ENCODE measurements at places on chromosomes 2 and 18. TPM values are rescaled to one million over a fixed set of nuclear protein-coding genes. Genes with fewer than 3 reads are reported as not detected.

DNA sequence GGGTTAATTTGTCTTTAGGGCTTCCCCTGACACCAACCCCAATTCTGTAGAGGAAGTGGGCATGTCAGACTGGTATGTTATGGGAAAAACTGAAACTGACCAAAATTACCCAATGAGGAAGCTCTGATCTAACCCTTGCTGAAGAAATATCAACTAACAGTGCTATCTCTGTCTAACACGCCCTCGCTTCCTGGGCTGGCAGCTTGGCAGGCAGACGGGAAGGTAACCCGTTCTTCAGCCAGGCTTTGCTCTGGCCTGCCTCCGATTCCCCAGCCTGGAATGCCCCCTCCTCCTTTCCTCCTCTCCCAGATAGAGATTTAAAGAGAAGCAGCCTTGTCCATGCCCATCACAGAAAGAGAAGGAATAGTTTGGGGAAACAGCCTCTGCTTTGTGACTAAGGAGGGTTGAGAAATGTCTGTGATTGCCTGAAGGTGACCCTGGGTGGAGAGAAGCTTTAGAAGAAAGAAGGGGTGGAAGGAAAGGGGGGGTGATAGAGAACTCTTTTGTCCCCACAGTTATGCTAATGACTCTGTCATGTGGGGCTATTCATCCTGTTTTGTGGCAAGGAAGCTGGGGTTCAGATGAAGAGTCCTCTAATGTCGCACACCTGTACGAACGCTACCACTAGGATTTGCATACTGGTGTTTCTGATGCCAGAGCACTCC, 15.4 kb downstream of the HK2 start:
- H3K36me3 ChIP-seq = no peaks in the 10 kb centered on the region
- H3K4me1 ChIP-seq = peaks cover 22% of the 10 kb centered on the region
- H3K4me3 ChIP-seq = peak overlapping the region; percentile 69

DNA sequence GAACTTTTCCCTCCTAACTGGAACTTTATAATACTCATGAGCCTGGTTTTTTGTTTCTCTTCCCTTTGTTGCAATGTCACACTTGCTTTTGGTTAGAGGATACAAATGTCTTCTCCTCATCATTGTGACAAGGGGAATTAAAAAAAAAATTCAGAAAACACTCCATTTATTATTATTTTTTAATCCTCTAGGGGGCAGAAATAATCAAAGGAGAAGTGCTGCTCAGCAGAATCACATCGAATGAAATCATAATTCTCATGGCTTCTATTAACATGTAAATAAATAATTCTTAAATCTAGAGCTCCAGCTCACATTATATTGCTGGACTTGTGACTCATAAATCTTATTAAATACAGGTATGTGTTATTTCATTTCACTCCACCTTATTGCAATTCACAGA, 273.8 kb downstream of the TRIB2 start:
- H3K36me3 ChIP-seq = no peaks in the 10 kb centered on the region
- H3K27me3 ChIP-seq = no peaks in the 10 kb centered on the region
- H3K4me3 ChIP-seq = no peak overlapping the region
- H3K27ac ChIP-seq = no peak overlapping the region
- no peak for DNase-seq

- no peaks in the 10 kb centered on the region for H3K36me3 ChIP-seq
- peaks cover 24% of the 10 kb centered on the region for H3K4me1 ChIP-seq
Observed at GRCh38 chr18:70301667-70302066, 12.8 kb downstream of the SOCS6 start.

- H3K4me1 ChIP-seq = no peaks in the 10 kb centered on the region
- no peak overlapping the region for H3K4me3 ChIP-seq
- no peak for DNase-seq
- no peak overlapping the region for H3K27ac ChIP-seq
- H3K27me3 ChIP-seq = peaks cover 2% of the 10 kb centered on the region
- H3K36me3 ChIP-seq = no peaks in the 10 kb centered on the region
Observed at GRCh38 chr2:65901756-65902155, 469.4 kb upstream of the SPRED2 start.

DNA sequence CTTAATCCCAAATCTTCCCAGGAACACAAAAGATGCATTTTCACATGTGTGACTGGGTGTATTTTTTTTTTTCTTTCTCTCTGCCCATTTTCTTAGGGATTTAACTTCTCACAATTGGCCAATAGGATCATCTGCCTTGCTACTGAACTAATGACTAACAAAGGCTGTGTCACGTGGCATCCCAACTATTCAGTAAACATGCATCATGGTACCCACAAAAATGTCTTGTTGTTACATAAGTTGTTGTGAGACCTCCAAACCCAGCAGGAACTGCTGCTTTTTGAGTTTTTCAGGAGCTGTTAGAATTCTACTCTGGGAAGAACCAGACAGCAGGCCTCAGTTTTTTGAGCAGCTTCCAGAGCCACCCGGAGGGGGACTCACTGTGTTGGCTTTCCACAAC, 31.9 kb downstream of the GAD1 start:
- H3K27ac ChIP-seq = no peak overlapping the region
- H3K36me3 ChIP-seq = no peaks in the 10 kb centered on the region
- no peak overlapping the region for H3K4me3 ChIP-seq
- DNase-seq = no peak

DNA sequence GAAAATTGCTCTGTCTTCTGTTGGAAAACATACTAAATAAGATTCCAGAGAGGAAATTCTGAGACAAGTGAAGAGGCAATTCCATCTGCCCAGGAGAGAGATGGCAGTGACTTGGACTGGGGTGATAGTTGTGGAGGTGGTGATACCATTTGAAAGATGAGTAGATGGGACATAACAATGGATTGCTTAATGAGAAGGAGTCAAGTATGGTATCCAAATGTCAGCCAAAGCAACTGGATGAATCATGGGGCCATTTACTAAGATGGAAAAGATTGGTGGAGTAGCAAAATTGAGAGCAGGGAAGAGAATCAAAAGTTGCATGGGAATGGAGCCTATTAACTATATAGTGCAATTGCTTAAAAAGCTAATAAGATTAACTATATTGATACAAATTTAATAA, 222.1 kb downstream of the ETAA1 start:
- DNase-seq = no peak
- H3K27me3 ChIP-seq = no peaks in the 10 kb centered on the region
- H3K36me3 ChIP-seq = peaks cover 2% of the 10 kb centered on the region
- no peak overlapping the region for H3K4me3 ChIP-seq
- no peak overlapping the region for H3K27ac ChIP-seq
- peaks cover 8% of the 10 kb centered on the region for H3K4me1 ChIP-seq

DNA sequence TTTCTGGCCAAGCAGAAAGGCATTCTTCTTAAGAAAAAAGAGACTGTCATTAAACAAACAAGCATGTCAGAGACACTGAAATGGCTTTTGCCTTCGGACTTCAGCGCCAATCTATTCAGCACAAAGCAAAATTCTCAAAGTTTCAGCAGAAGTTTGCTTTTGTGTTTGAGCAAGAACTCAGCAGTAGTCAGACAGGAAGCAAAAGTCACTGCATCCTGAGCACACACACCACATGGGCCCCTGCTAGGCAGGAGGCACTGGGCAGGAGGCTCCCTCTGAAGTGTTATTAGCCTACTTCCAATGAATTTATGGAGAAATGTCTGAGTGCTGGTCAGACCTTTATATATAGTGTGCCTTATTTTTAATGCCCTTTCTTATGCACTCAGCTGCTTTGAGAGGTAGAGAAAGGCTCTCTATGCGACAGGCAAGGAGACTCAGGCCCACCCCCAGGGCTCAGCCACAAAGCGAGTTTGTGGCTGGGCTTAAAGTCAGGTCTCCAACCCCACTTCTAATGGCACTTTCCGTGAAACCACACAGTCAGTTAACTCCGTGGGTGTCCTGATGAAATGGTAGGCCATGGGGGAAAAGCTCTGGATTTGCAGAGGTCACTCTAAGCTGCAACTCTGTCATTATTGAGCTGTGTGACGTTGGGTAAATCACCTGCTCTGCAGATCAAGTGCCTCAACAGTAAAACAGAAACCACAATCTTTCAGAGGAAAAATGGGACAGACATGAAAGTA, 161.0 kb upstream of the TMEM200C start:
- H3K4me1 ChIP-seq = peaks cover 14% of the 10 kb centered on the region
- H3K36me3 ChIP-seq = no peaks in the 10 kb centered on the region
- no peak overlapping the region for H3K4me3 ChIP-seq
- peak overlapping the region; percentile 32 for H3K27ac ChIP-seq

GRCh38 chr2:240906911-240907590, 915 bp downstream of the CROCC2 start:
- no peaks in the 10 kb centered on the region for H3K27me3 ChIP-seq
- no peak overlapping the region for H3K27ac ChIP-seq
- H3K36me3 ChIP-seq = no peaks in the 10 kb centered on the region

DNA sequence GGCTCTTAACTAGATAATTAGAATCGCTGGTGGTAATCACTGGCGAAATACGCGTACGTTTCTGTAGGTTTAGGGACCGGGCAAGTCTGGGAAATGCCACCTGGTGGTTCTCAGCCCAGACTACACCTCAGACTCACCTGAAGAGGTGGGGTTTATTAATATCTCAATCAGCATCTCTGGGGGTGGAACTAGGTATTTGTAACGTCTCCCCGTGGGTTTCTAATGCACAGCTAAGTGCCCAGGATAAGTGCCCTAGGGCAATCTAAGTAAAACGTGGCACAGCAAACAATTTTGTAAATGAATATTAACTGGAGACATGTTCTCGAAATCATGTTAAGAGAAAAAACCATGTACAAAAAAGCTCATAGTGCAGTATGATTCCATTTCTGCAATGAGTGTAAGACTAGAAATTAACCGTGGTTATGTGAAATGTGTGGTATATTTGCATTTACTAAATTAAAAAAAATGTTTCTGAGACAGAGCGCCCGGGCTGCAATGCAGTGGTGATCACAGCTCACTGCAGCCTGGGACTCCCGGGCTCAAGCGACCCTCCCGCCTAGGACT, 760 bp upstream of the CNOT11 start:
- peak overlapping the region; percentile 94 for H3K4me3 ChIP-seq
- peak overlapping the region; percentile 90 for H3K27ac ChIP-seq
- no peaks in the 10 kb centered on the region for H3K36me3 ChIP-seq
- no peak for DNase-seq
- H3K27me3 ChIP-seq = peaks cover 12% of the 10 kb centered on the region

DNA sequence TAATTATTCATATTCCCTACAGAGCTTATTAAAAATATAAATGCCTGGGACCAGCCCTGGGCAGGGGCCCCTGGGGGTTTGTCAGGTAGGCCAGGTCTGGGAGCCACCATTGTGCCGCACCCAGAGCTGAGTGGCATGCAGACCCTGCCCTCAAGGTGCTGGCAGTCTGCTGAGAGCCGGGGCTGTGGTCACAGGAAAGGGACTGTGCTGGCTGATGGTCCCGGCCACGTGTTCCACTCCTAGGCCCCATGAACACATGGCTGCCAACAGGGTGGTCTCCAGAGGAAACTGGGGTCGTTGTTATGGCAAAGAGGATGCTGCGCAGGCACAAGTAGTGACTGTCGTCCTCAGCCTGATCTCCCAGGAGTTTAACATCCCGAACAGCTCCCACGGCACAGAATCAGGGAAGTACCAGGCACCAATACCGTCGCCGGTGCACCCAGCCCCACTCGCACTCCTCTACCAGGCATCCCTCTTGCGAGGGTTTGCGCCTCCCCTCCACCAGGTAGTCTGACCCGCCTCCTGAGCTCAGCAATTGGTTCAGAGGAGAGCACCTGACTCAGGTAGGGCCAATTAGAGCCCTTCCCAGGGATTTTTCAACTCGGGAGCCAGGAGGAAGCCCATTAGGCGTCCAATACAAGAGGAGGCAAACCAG, 39.2 kb upstream of the BIN1 start:
- H3K27ac ChIP-seq = no peak overlapping the region
- no peak overlapping the region for H3K4me3 ChIP-seq
- H3K4me1 ChIP-seq = no peaks in the 10 kb centered on the region
- no peaks in the 10 kb centered on the region for H3K36me3 ChIP-seq

- DNase-seq = no peak
- H3K27me3 ChIP-seq = peaks cover 5% of the 10 kb centered on the region
- no peak overlapping the region for H3K4me3 ChIP-seq
- H3K27ac ChIP-seq = no peak overlapping the region
- no peaks in the 10 kb centered on the region for H3K4me1 ChIP-seq
Observed at GRCh38 chr2:100012561-100012960, 129.8 kb downstream of the AFF3 start.

GRCh38 chr2:202044777-202045176, 11.1 kb downstream of the FZD7 start:
- no peaks in the 10 kb centered on the region for H3K4me1 ChIP-seq
- DNase-seq = no peak
- H3K4me3 ChIP-seq = no peak overlapping the region
- H3K27me3 ChIP-seq = peaks cover 13% of the 10 kb centered on the region

GRCh38 chr18:55300421-55300935, 287.5 kb downstream of the TCF4 start:
- H3K27ac ChIP-seq = no peak overlapping the region
- H3K27me3 ChIP-seq = peaks cover 2% of the 10 kb centered on the region
- H3K4me1 ChIP-seq = peaks cover 28% of the 10 kb centered on the region
- no peak overlapping the region for H3K4me3 ChIP-seq

- DNase-seq = no peak
- H3K27me3 ChIP-seq = peaks cover 7% of the 10 kb centered on the region
- no peak overlapping the region for H3K4me3 ChIP-seq
- H3K36me3 ChIP-seq = peaks cover 3% of the 10 kb centered on the region
- no peak overlapping the region for H3K27ac ChIP-seq
Observed at GRCh38 chr2:44778671-44779476, 162.6 kb upstream of the SIX3 start.

GRCh38 chr2:26001743-26002351, 19.6 kb upstream of the KIF3C start:
- no peak overlapping the region for H3K27ac ChIP-seq
- peaks cover 17% of the 10 kb centered on the region for H3K27me3 ChIP-seq
- no peak overlapping the region for H3K4me3 ChIP-seq
- H3K36me3 ChIP-seq = no peaks in the 10 kb centered on the region
- H3K4me1 ChIP-seq = no peaks in the 10 kb centered on the region
- no peak for DNase-seq

DNA sequence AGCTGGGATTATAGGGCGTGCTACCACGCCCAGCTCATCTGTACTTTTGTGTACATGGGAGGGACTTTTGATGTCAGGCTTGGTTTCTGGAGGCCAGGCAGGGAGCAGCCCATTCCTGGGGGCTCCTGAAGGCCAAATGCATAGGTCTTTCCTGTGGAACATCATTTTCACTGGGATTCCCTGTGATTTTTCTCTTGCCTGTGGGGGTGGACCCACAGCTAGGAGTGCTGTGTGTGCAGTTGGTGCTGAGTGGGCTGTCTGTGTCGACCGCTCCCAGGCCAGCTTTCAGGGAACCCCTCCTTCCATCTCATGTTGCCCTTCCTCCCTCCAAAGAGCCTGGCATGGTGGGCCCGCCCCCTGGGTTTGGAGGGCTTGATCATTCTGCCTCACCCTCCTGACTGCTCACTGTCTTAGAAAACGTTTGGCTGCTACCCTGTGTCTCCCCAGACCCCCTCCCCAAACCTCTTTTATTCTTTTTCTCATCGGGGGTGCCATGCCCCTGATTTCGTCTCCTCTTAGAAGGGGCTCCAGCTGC, 10.5 kb downstream of the EFHD1 start:
- no peaks in the 10 kb centered on the region for H3K36me3 ChIP-seq
- peaks cover 5% of the 10 kb centered on the region for H3K27me3 ChIP-seq
- no peak for DNase-seq
- H3K4me1 ChIP-seq = no peaks in the 10 kb centered on the region
- no peak overlapping the region for H3K4me3 ChIP-seq
- no peak overlapping the region for H3K27ac ChIP-seq

RUFY4 gene
- not detected for polyA plus RNA-seq

BMP10 gene
- not detected for polyA plus RNA-seq

DSG3 gene
- not detected for polyA plus RNA-seq

CNDP1 gene
- polyA plus RNA-seq = not detected

SMC6 gene
- polyA plus RNA-seq = 14.6 TPM

ANKRD44 gene
- polyA plus RNA-seq = 125 TPM

FOXD4L1 gene
- not detected for polyA plus RNA-seq

CFAP221 gene
- not detected for polyA plus RNA-seq

GCG gene
- not detected for polyA plus RNA-seq

ADD2 gene
- not detected for polyA plus RNA-seq

FAP gene
- not detected for polyA plus RNA-seq

ATP6V1B1 gene
- not detected for polyA plus RNA-seq

Measured in immature natural killer cell (primary cell).